ENCODE measurements at places on chromosomes 5 and 9. TPM values are rescaled to one million over a fixed set of nuclear protein-coding genes. Genes with fewer than 3 reads are reported as not detected.

DNA sequence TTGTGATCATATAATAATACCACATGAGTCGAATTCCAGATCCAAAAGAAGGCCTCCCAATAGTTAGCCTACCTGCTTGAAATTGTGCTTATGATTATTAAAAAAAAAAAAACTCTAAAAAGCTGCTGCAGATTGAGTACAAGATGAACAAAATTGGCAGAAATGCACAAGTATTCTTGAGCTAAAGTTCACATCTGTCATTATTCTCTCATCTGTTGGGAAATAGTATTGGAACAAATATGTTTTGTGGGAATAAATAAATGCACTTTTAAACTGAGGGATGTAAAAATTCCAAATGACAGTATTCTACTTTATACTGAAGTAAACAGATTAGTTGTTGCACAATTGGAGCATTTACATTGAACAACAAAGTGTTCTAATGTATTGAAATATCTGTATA lies 15.7 kb downstream of the DAB2 start:
- H3K4me1 ChIP-seq: no peaks in the 10 kb centered on the region
- no peaks in the 10 kb centered on the region for H3K27me3 ChIP-seq
- no peaks in the 10 kb centered on the region for H3K36me3 ChIP-seq
- H3K27ac ChIP-seq: no peak overlapping the region
- H3K4me3 ChIP-seq: no peak overlapping the region

GRCh38 chr5:136853971-136854370 lies 488.6 kb upstream of the TRPC7 start:
- peaks cover 10% of the 10 kb centered on the region for H3K36me3 ChIP-seq
- no peak for DNase-seq
- H3K4me1 ChIP-seq: no peaks in the 10 kb centered on the region
- no peak overlapping the region for H3K4me3 ChIP-seq
- H3K27ac ChIP-seq: no peak overlapping the region

DNA sequence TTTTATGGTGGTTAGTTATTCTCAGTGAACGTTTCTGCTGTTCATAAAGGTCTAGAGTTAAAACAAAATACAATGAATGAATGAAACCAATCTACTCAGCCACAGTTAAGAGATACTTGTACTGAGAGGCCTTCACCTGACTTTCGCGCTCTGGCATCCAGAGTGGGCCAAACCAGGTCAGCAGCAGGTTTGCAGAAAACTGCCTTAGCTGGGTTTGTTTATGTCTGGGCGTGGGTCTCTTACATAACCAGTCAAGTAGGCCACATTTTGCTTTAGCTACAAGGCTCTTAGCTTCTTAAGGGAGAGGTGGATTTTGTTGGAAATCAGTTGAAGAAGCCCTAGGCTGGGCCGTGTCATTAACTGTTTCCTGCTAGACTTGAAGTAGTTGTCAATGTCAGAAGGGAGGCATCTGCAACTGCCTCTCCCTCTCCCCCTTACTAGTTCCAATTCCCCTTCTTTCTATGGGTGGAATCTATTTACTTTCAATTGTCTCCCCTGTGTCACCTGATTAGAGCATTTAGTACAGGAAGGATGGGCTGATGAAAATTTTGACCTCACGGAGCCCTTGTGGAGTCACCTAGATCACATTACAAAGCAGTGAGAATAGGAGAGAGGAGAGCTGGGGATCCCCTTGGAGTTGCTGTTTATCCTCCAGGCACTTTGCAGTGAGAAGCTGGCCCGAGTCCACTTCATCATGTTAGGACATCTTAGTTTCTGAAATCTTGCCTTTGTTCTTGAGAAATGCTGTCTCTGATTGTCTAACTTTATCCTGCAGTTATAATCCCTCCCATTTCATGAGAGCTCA lies 200.5 kb downstream of the ARHGEF28 start:
- DNase-seq: no peak
- no peak overlapping the region for H3K27ac ChIP-seq
- H3K27me3 ChIP-seq: peaks cover 2% of the 10 kb centered on the region
- H3K4me1 ChIP-seq: no peaks in the 10 kb centered on the region
- no peak overlapping the region for H3K4me3 ChIP-seq

GRCh38 chr9:134981829-134982228 lies 64.1 kb upstream of the FCN1 start:
- peaks cover 10% of the 10 kb centered on the region for H3K27me3 ChIP-seq
- peaks cover 8% of the 10 kb centered on the region for H3K36me3 ChIP-seq
- no peak overlapping the region for H3K4me3 ChIP-seq
- H3K4me1 ChIP-seq: peaks cover 11% of the 10 kb centered on the region
- DNase-seq: no peak

DNA sequence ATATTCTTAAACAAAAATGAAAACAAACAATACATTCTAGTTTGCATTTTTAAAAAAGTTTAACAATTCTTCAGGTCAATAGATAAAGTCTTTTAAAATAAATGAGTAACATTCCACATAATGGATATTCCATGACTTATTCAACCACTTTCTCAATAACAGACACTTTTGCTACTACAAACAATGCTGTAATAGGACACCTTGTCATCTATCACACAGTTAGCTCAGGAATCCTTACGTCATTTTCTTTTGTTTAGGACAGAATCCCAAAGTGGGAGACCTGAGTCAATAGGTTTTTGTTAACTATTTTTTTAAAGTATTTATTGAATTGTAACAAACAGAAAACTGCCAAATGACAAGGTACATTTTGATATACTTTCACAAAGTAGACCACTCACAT lies 72.5 kb downstream of the CEP120 start:
- no peaks in the 10 kb centered on the region for H3K27me3 ChIP-seq
- no peak overlapping the region for H3K27ac ChIP-seq
- H3K4me1 ChIP-seq: no peaks in the 10 kb centered on the region
- DNase-seq: no peak
- H3K4me3 ChIP-seq: no peak overlapping the region
- peaks cover 10% of the 10 kb centered on the region for H3K36me3 ChIP-seq

- DNase-seq: no peak
- peaks cover 17% of the 10 kb centered on the region for H3K4me1 ChIP-seq
- H3K4me3 ChIP-seq: peak overlapping the region; percentile 86
- no peak overlapping the region for H3K27ac ChIP-seq
- H3K27me3 ChIP-seq: peaks cover 45% of the 10 kb centered on the region
These were observed 5.6 kb downstream of the IRX1 start for GRCh38 chr5:3601061-3601710.

DNA sequence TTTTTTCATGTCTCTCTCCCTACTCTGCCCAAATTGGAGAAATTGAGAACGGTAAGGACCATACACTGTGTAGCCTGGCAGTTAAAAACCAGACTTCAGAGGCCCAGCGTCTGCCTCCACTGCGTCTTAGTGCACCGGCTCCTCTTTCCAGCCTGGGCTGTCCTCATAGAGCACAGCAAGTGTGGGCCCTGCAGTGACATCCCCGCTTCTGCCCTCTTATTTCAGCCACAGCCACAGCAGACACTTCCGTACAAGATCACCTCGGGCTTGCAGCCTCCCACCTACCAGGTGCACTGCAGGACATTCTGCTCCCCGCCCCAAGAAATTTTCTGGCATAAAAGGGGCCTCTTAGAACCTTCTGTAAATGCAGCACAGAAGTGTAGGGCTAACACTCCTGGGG lies 21.4 kb upstream of the SMIM23 start:
- peaks cover 7% of the 10 kb centered on the region for H3K4me1 ChIP-seq
- H3K27ac ChIP-seq: no peak overlapping the region
- no peak overlapping the region for H3K4me3 ChIP-seq
- peaks cover 26% of the 10 kb centered on the region for H3K36me3 ChIP-seq
- H3K27me3 ChIP-seq: peaks cover 4% of the 10 kb centered on the region

ELAVL2 gene
- total RNA-seq: 384 TPM

B4GALT7 gene
- total RNA-seq: 29.3 TPM

All from glutamatergic neuron (in vitro differentiated cells).